Activated naive CD8-positive, alpha-beta T cell treated with anti-CD3 and anti-CD28 coated beads, Interleukin-2, amount 50 U/mL, for 16 hours (primary cell): ENCODE measurements at places on chromosomes 11 and 22.

GRCh38 chr11:116224154-116224888 lies 548.5 kb downstream of the BUD13 start:
- DNase-seq: no peak

GRCh38 chr11:68038226-68038717 lies 553 bp upstream of the TCIRG1 start:
- no peak for DNase-seq

GRCh38 chr11:116275635-116276034 lies 497.2 kb downstream of the BUD13 start:
- DNase-seq: no peak

DNA sequence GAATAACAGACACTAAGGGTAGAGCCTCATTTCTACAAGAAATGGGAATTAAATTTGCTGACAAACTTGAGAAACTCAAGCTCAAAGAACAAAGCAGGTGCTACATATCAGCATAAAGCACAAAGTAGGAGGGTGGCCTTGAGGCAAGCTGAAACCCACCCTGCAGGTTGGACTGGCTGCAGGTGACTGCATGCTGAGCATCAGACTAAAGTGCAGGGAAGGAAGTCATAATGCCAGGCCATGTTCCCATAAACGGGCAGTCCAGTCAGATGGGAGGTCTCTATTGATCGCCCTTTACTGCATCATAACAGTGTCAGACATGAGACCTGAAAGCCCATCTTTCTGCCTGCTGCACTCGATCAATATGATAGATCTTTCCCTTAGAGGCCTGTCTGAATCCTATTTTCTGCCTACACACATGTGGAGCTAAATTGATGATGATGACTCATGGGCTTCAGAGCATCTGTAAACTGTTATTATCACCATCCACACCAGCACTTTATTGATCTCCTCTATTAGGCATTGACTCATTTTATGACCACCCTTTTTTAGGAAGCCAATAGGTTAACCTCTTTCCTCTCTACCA lies 224.5 kb upstream of the DDI1 start:
- no peak for DNase-seq

- DNase-seq: no peak
Observed at GRCh38 chr11:131874070-131874469, 503.7 kb downstream of the NTM start.

DNA sequence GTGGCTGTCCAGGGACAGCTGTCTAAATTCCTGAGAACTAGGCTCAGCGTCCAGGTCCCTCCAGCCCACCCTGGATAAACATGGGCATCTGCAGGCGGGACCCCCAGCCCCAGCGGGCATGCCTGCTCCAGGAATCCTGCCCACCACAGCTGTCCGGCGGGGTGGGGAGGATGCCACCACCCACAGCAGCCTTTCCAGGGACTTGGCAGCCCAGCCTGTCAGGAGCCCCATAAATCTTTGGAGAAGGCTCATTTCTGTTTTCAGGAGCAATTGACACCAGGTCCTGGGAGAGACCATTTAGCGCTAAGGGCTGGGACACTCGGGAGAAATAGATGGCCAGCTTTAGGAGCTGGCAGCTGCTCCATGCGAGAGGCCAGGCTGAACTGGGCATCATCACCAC lies 358.9 kb downstream of the CADM1 start:
- DNase-seq: no peak

GRCh38 chr22:28408709-28409108 lies 270.9 kb downstream of the TTC28 start:
- no peak for DNase-seq

- DNase-seq: no peak
Observed at GRCh38 chr11:92828556-92828955, 140.9 kb upstream of the MTNR1B start.

- no peak for DNase-seq
Observed at GRCh38 chr11:2919837-2920236, 9.4 kb downstream of the PHLDA2 start.

- no peak for DNase-seq
Observed at GRCh38 chr11:126344141-126345080, 11.1 kb upstream of the ST3GAL4 start.

- DNase-seq: no peak
Observed at GRCh38 chr11:130825561-130825960, 90.7 kb downstream of the SNX19 start.

- no peak for DNase-seq
Observed at GRCh38 chr11:103768816-103769215, 267.6 kb upstream of the DDI1 start.

- no peak for DNase-seq
Observed at GRCh38 chr22:50325444-50326224, 1.2 kb downstream of the DENND6B start.

DNA sequence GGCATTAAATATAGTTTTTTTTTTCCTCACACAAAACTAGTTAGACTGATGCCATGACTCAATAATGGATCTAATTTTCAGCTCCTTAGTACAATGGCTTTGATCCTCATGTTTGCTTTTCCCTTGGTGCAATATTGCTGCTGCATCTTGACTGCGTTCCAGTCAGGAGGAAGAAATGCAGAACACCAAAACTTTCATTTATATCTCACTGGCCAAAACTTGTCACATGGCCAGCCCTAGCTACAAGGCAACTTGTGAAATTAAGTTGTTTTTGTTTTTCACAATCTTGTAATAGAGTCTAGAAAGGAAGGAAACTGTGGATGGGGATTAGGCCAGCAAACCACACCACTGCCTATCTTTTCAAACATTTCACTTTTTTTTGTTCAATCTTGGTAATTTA lies 36.7 kb downstream of the SMC1B start:
- DNase-seq: no peak

DNA sequence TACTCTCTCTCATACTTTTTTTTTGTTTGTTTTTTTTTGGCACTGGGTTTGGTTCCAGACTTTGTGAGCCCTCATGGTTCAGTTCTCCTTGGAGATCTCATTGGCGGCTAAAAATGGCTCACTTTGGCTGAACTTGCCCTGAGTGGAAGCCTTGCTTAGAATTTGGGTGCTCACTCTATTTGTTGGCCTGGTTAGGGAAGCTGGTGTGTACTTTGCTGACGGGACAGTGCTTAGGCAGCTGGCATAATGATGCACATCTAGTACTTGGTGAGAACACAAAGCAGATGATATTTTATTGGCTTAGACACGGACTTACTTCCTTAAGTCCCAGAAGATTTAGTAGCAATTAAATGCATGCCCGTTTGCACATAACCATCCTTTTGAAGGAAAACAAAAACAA lies 66.5 kb upstream of the GRAMD1B start:
- no peak for DNase-seq

GRCh38 chr11:131077340-131077739 lies 161.1 kb upstream of the SNX19 start:
- DNase-seq: no peak

DNA sequence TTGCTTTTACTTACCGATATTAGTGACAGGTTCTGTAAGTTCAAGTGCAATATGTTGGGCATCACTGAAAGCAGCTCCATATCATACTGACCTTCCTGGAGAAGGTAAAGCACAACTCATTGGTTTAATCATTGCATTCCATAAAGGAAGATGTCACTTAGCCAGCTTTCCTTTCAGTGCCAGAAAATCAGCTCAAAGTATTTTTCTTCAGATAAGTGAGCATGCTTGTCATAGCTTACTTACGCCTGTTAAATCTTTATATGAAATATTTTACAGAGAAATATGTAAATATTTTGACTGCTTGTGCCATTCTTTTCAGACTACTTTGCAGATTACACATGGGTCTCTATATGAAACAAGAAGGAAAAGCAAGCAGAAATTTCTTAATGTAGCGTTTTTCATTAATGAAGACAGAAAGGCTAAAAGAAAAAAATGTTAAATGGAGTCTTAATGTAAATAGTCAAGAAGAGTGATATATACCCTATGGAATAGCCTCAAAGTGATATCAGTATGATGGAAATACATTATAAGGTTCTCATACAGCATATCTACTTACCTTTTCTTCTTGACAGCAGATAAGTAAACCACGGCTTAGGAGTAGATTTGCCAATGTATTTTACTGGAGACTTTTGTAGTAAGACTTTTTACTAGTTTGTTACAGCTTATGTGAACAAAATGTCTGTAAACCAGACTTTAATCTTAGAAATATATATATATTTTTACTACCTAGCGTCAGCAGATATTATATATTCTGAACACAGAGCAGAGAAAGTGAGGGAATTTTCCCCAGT lies 649.7 kb downstream of the METTL15 start:
- no peak for DNase-seq

DNA sequence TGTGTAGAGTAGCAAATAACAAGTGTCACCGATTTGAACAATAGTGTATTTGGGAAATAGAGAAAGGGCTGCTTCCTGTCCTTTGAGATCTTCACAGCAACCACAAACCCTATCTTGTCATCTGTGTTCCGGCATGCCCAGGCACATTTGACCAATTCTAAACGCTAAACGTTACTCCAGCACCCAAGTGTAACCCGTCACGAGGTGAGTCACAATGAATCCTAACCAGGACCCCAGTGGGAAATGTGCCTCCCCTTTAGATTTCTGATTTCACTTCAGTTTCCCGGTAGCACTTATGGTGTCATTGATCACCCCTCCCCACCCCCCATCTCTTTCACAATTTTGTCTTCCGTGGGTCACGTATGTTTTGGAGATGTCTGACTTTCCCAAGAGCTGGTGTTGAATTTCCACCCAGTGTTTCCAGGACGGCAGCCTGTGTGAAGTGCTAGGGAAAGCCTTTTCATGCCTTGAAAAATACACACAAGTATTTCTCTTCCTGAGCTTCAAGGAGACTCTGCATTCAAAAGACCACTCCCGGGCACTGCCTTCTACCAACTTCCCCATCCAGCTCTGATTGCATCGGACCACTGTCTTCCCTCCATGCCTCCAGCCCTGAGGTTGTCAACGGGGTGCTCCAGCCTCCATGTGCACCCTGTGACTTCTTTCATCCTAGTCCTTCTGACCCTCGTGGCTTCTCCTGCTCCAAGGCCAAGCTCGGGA lies 10.5 kb upstream of the C11orf24 start:
- no peak for DNase-seq

GRCh38 chr11:34585735-34586487 lies 35.0 kb upstream of the EHF start:
- no peak for DNase-seq

DNA sequence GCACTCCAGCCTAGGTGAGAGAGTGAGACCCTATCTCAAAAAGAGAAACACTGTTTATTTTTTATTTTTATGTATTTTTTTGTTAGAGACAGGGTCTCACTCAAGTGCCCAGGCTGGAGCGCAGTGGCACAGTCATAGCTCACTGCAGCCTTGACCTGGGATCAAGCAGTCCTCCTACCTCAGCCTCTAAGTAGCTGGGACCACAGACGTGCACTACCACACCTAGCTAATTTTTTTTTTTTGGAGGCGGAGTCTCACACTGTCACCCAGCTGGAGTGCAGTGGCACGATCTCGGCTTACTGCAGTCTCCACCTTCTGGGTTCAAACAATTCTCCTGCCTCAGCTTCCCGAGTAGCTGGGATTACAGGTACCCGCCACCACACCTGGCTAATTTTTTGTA lies 6.4 kb downstream of the RBX1 start:
- DNase-seq: no peak

DNA sequence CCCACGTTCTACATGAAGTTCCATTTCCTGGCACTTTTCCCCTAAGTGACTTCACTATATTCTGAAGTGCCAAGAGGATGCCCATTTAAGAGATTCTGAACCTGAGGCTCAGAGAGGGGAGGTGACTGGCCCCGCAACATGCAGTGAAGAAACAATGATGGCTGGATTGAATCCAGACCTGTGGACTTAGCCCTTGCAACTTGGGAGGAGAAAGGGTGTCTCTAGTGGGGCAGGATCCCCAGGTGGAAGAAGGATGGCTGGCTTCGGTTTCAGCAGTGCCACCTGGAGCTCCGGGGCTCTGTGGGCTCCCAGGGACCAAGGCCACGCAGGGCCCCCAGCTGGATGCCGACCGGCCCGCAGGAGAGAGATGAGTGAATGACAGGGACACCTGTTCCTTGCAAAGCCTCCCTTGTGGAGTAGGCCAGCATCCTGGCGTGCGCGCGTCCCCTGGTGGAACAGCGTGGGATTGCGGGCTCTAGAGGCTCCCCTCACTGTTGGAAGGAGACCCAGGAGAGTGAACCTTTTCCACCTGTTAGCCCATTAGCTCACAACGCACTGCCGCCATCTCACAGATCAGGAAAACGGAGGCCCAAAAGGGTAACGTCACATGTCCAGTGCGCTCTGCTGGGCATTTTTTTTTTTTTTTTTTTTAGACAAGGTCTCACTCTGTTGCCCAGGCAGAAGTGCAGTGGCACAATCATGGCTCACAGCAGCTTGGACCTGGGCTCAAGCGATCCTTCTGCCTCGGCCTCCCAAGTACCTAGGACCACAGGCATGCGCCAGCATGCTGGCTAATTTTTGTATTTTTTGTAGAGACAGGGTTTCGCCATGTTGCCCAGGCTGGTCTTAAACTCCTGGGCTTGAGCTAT lies 104.7 kb downstream of the KIAA1671 start:
- peak; percentile 48 for DNase-seq

DNA sequence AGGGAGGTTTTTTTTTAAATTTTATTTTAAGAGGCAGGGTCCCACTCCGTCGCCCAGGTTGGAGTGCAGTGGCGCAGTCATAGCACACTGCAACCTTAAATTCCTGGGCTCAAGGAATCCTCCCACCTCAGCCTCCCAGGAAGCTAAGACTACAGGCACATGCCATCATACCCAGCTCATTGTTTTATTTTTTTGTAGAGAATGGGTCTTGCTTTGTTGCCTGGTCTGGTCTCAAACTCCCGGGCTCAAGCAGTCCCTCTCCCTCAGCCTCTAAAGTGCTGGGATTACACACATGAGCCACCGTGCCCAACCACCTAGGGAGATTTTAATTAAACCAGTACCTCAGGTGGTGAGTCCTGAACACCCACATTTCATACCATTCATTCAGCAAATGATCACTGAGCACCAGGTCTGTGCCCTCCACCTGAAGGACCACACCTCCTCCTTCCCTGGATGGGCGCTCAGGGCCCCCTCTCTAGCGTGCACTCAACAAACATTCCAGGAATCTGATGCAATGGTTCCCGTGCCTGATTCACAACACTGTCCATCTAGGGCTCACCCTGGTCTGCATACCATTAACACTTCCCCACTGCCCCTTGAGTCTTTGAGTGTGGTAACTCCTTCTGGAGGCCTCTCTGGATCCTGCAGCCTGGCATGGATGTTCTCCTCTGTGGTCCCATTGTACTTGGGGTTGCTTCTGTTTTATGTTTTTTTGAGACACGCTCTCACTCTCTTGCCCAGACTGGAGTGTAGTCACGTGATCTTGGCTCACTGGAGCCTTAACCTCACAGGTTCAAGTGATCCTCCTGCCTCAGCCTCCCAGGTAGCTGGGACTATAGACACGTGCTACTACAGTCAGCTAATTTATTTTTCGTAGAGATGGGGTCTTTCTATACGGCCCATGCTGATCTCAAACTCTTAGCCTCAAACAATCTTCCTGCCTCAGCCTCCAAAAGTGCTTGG lies 9.6 kb upstream of the MYH9 start:
- DNase-seq: no peak
